Stimulated activated CD8-positive, alpha-beta memory T cell treated with anti-CD3 and anti-CD28 coated beads, Interleukin-2, amount 100 ng/mL, for 1 hour (primary cell): ENCODE measurements at places on chromosomes 12 and 14.

DNA sequence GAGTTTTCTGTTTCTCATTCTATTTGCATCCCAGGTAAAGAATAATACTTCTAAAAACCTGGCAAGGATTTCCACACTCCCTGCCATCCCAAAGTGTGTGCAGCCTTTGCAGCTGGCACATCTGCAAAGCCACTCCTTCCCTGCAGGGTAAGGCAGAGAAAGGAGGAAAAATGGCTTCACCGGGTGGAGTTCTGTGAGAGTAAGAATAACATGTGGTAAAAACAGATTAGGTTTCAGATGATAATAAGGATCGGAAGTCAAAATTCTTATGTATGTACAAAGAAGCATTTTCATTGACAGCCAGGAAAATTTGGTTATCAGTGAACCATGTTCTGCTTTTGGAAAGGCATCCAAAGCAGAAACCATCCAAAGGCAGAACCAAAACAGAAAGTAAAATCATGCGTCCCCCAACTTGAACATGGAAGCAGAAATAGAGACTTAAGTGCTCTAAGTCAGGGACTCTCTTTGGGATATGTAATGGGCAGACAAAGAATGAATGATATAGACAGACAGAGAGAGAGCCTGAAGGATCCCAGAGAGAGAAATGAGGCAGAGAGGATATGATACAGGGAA is 192.6 kb upstream of the CCDC196 start:
- no peak for DNase-seq

DNA sequence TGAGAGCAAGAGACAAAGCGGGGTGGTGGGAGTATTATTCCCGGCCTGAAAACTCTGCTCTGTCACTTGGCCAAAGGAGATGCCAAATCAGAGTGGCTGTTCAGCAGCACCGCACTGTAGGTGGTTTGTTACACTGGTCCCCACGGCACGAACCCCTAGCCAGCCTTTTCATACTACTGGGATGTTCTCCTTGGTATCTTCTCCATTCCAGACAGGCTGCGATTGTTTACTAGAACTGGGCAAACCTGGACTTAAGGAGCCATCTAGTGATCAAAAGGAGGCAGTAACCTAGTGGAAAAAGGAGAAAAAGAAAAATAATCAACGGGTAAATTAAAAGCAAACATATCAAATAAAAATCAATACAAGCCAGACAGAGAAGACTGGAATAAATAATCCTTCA is 58.9 kb upstream of the TMTC2 start:
- DNase-seq, result no peak

- DNase-seq, result no peak
Observed at GRCh38 chr12:52364901-52365489, 2.3 kb downstream of the KRT85 start.

DNA sequence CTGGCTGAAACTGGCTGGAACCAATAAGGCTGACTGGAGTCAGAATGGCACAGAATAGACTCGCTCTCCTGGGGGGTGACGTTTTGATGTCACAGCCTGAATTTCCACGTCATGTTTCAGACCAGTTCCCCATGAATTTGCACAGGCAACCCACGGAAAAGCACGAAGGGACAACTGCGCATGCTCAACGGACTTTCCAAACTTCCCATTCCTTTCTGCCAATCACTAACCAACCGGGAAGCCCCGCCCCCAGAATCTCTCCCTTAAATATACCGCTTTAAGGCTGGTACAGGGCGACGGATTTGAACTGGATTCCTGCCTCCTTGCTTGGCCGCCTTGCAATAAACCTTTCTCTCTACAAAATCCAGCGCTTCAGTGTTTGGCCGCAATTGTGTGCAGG is 434.7 kb downstream of the APAF1 start:
- DNase-seq, result no peak

GRCh38 chr12:130838284-130838950 is 633 bp downstream of the STX2 start:
- DNase-seq, result no peak

- no peak for DNase-seq
Observed at GRCh38 chr14:52703225-52703624, 3.8 kb upstream of the PSMC6 start.

GRCh38 chr12:57739387-57739786 is 845 bp upstream of the AGAP2 start:
- no peak for DNase-seq

- no peak for DNase-seq
Observed at GRCh38 chr14:76257842-76258397, 106.2 kb downstream of the GPATCH2L start.

GRCh38 chr12:83823386-83824045 is 1089.1 kb downstream of the SLC6A15 start:
- DNase-seq, result no peak

- DNase-seq, result no peak
Observed at GRCh38 chr12:101040936-101041335, 169.1 kb downstream of the SLC5A8 start.

DNA sequence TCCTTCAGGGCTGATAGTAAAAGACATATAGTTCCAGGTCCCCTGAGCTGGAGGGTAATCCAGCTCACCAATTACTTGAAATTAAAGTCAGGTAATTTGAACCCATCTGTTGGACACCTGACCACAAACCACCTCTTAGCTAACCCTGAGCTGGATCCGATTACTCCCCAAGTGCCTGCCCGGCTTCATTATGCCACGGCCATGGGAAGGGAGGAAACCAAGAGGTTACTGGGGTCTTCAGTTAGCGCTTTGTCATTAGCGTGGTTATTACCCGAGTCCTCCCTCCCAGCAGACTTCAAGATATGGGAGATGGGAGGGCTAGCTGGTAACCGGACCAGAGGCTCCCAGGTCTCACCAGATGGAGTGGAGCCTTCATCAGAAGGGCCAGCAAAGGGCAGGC is 1071.4 kb downstream of the BCL11B start:
- no peak for DNase-seq

DNA sequence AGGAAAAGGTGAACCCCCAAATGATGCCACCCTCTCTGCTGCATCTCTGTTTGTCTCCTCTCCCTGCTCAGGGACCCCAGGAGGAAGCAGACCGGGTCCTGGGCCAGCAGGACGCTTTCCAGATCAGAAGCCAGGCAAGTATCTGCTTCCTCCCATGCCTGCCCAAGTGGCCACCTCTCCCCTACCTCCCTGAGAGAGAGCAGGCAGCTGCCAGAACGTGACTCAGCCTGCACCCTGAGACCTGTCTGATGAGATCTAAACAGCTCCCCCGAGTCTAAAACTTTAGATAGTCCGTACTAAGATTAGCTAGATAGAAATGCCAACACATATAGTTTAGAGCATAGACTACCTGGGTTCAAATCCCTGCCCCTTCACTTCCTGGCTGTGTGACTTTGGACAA is 31.2 kb upstream of the OAS1 start:
- DNase-seq, result no peak

DNA sequence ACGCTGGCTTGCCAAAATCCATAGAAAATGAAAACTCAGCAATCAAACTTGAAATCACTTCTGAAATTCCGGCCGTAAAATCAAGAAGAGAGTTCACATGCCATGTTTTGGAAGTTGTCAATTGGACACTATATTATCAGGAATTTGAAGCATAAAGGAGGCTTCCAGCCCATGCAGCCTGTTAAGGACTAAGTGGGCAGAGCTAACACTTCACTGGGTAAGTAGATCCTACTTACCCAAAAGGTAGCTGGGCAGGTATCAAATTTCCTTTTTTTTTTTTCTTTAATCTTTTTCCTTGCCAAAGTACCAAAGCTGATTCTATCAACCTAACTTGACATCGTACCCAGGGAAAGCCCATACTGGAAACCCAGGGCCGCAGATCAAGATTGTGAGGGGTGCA is 71.5 kb upstream of the ARHGAP5 start:
- DNase-seq, result no peak

DNA sequence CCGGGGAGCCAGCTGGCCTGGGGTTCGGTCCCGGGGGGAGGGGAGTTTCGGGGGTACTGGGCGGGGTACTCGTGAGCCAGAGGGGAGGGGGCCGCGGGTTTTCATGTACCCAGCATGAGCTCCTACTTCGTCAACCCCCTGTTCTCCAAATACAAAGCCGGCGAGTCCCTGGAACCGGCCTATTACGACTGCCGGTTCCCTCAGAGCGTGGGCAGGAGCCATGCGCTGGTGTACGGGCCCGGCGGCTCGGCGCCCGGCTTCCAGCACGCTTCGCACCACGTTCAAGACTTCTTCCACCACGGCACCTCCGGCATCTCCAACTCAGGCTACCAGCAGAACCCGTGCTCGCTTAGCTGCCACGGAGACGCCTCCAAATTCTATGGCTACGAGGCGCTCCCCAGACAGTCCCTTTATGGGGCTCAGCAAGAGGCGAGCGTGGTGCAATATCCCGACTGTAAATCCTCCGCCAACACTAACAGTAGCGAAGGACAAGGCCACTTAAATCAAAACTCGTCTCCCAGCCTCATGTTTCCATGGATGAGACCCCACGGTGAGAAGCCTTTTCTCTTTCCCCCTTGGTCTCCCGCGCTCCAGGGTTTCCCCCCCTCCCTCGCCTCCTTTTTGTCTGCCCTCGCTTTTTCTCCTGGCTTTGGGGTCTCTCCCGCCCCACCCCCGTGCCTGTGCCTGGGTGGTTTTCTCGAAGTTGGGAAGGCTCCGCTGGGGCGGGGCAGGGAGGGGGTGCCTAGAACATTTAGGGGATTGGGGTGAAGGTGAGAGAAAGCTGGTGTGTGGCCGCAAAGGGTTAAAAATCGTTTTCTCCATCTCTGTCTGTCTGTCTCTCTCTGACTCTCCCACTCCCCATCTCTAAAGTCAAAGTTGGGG is 627 bp downstream of the HOXC8 start:
- no peak for DNase-seq

DNA sequence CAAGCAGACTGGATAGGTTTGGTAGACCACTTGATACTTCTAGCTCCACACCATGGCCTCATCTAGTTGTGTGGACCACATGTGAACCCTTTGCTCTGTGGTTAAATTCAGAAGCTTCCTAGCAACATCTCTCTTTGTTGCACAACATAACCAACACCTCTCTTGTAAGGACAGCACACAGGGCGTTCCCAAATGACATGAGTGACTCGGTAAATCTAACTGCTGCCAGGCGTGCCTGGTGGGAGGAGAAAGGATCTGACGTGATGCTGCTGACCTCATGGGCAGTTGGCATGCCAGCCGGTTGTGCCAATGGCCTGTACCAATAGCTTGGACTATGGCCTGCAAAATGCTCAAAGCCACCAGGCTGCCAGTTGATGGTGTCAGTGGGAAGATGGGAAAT is 93.8 kb downstream of the CPSF2 start:
- no peak for DNase-seq

- DNase-seq, result no peak
Observed at GRCh38 chr14:50015716-50016115, 100.7 kb downstream of the VCPKMT start.

GRCh38 chr12:52086944-52087835 is 7.7 kb downstream of the SMIM41 start:
- no peak for DNase-seq

GRCh38 chr12:2111826-2112225 is 59.0 kb downstream of the CACNA1C start:
- no peak for DNase-seq

- no peak for DNase-seq
Observed at GRCh38 chr12:66640691-66641460, 38.0 kb downstream of the GRIP1 start.

GRCh38 chr12:10304161-10304574 is 3.5 kb upstream of the KLRD1 start:
- no peak for DNase-seq

DNA sequence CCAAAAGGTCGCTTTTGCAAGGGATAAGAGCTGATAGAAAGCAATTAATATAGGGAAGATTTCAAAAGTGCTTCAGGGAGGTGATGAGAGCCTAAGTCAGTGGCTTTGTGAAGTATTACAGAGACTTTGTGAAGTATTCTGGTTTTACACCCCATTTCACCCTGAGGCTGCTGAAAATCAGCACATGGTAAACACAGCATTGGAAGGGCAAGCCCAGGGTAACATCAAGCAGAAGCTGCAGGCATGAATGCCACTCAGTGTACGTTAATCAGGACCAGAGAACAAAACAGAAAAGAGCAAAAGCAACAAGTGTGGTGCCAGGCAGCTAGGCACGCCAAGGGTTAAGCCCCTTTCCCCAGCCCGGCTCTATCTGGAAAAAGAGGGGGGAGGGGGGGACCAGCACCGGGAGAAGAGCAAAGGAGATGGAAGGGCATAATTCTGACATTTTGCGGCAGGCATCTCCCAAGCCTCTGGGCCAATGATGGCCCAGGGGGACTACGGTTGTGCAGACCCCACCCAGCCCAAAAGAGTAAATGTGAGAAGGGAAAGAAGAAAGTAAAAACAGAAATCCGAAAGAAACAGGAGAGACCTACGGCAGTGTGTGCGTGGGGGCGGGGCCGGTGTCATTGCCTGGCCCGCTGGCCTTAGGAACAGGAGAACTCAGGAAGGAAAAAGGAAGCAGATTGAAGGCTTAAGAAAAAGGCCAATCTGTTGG is 58.9 kb downstream of the DHRS2 start:
- DNase-seq, result no peak

- DNase-seq, result no peak
Observed at GRCh38 chr12:12498210-12498609, 64.5 kb downstream of the DUSP16 start.

- DNase-seq, result no peak
Observed at GRCh38 chr12:75439048-75439447, 41.5 kb upstream of the GLIPR1 start.

DNA sequence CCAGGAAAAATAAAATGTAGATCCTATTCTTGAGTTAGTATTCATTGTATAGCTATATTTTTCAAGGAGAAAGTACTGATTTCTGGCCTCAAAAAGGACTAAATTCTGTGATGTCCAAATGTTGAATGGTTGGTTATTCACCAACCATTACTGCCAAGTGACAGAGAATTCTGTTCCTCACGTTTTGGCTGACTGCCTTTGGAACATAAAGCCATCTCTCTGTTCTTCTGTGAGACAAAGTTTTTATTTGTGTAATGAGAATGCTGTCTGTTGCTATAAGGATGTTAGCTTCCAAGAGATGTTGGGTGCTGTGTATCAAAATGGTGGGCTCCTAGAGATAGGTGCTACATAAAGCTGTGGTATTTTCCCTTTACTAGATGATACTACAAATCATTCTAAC is 9.3 kb downstream of the ZNF410 start:
- no peak for DNase-seq

DNA sequence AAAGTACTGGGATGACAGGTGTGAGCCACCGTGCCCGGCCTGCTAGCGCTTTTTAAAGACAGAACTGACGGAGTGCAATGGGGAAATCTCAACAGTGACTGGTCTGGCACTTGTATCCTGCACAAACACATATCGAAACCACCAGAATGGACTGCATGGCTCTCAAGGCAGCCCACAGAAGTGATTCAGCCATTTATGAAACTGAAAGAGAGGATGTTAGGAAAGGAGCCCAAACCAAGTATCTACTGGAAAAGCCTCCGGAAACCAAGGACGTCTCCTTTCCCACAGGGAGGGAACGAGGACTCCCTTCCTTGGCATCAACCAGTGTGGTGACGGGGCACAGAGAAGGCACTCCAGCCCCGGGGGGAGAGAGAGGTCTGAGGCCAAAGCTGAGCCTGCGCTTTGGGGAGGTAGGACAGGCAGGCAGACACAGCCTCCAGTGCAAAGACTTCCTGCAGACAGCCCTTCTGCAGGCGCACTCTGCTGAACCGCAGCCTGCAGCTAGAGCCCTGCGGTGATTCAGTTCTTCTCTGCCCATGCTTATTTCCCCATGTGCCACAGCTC is 16.5 kb downstream of the SLC15A4 start:
- DNase-seq, result no peak
